CD14-positive monocyte (primary cell): ENCODE measurements at places on chromosomes 12 and 14. TPM values are rescaled to one million over a fixed set of nuclear protein-coding genes. Genes with fewer than 3 reads are reported as not detected.

The TRMT5 gene
- 0.74 and 0.89 TPM in 2 replicates for polyA plus RNA-seq

GRCh38 chr12:113462998-113463745 lies 8.5 kb downstream of the LHX5 start:
- no peak for DNase-seq

The FOXA1 gene
- polyA plus RNA-seq, result 0.09 TPM in 1 of 2 replicates, not detected in the other

The MANSC4 gene
- polyA plus RNA-seq, result not detected in 2 replicates

DNA sequence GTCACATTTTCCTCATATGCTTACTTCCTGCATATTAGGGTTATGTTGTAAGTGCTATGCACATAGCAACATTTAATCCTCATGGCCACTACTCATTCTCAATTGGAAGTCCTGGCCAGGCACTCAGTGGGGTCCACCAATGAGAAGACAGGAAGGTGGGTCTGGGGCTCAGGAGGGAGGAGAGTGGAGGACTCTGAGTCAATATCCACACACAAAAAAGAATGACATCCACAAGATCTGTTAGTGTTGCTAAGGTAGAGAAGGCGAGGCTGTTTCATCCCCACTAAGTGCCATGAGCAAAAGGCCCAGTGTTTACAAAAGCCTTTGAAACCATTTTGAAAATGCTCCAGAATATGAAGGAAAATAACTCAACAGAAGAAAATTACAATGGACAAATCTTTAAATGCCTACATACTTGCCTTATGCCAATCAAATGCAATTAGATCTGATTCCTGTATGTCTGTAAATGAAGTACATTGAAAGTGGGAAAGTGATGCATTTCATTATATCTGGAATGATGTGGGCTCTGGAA lies 53.9 kb downstream of the EID3 start:
- DNase-seq, result no peak

The GPR84 gene
- 14.2 and 14.9 TPM in 2 replicates for polyA plus RNA-seq

The SLC25A21 gene
- not detected in 2 replicates for polyA plus RNA-seq

DNA sequence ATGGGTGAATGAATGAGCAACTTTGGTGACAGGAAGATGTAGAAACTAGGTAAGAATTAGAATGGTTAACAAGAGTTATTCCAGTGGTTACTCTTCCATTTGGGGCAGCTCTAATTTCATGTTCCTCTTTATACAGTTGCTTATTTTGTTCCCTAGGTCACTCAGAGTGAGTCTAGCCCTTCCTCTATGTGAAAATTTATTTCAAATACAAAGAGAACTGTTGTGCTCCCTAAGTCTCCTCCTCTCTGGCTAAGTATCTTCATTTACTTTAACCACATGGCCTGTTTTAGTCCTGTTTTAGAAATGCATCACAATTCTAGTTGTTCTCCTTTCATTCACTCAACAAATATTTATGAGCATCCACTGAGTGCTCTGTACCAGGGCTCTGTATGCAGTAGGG lies 51.1 kb upstream of the HIF1A start:
- no peak for DNase-seq

The TMEM132C gene
- not detected for polyA plus RNA-seq

GRCh38 chr12:21526721-21527345 lies 737 bp downstream of the SPX start:
- DNase-seq, result no peak

The DBX2 gene
- polyA plus RNA-seq, result not detected

The CCDC177 gene
- polyA plus RNA-seq, result not detected

The LALBA gene
- not detected for polyA plus RNA-seq

DNA sequence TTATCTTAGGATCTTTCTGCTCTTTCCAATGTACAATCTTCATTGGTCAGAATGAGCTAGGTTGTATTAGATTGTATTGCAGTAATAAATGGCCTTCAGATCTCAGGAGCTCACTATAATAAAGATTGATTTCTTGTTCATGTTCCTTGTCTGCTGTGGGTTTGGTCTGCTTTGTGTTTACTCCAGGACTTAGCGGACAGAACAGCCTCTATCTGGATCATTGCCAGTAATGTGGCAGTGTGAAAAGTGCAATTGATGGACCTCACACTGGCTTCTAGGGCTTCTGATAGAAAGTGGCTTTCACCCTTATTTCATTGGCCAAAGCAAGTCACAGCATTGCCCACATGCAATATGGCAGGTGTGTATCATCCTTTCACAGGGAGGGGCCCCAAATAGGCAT lies 81.2 kb downstream of the BTG1 start:
- DNase-seq, result no peak

DNA sequence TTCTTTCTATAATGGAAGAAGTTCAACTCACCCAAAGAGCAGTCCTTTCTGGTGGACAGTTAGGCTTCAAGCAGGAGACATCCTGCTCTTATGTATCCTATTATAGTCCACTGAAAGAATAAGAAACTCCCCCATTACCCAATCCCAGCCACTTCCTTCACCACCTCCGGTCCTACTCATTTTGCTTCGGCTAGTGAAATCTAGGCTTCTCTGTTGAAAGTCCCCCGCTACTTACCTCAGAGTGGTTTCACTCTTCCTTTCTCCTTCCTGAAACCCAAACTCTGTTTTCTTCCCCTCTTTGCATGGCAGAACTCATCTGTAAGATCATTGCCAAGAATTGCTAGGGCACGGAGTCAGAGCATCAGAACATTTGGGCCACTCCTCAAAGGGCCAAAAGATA lies at the start of gene GPR84:
Gene GPR84 (minus strand): TSS at position 74 of the 400 bp plus-strand sequence. CDS start 635 bp downstream, outside the sequence.
- DNase-seq, result peak; percentile 97

- no peak for DNase-seq
Observed at GRCh38 chr12:20477672-20478071, 109.3 kb downstream of the PDE3A start.

DNA sequence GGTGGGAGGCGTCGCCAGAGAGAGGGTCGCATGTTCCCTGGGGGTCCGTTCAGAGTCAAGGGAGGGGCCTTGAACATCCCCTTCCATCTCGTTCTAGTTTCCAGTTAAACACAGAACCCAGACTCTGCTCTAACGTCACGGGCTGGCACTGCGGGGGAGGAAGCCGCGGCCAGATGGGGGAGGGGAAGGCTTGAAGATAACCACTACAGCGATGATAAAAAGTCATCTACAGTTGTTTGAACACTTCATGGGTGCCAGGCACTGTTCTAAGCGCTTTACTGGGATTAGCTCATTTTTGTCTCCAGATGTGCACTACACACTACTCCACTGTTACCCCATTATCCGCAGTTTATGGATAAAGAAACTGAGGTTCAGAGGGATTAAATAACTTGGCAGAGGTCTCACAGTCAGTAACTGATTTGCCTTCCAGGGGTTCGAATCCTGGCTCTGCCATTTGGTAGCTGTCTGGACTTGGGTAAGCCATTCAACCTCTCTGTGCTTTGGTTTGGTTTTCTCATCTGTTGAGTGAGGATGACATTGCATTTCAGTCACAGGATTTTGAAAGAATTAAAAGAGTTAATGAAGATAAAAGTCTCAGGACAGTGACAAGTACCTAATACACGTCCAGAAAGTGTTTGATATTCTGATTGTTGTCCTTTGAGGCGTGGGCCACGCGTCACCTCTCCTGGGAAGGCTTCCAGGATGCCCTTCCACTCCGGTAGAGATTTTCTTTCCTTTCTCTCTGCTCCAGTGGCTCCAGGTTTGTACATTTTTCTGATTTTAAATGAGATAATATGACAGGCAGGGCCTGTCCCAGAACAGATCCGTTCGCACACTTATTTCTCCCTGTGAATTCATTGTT lies 798 bp upstream of the RASAL1 start:
- peak; percentile 27 for DNase-seq

- DNase-seq, result peak; percentile 84
Observed at GRCh38 chr14:81435391-81436295, 35.5 kb upstream of the STON2 start.

The REM2 gene
- not detected for polyA plus RNA-seq

DNA sequence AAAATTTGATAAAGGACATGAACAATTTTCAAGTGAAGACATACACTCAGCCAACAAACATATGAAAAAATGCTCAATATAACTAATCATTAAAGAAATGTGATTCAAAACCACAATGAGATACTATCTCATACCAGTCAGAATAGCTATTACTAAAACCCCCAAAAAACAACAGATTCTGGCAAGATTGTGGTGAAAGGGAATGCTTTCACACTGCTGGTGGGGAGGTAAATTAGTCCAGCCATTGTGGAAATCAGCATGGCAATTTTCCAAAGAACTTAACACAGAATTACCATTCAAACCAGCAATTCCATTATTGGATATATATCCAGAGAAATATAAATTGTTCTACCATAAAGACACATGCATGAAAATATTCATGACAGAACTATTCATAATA lies 18.7 kb upstream of the TAS2R14 start:
- no peak for DNase-seq

DNA sequence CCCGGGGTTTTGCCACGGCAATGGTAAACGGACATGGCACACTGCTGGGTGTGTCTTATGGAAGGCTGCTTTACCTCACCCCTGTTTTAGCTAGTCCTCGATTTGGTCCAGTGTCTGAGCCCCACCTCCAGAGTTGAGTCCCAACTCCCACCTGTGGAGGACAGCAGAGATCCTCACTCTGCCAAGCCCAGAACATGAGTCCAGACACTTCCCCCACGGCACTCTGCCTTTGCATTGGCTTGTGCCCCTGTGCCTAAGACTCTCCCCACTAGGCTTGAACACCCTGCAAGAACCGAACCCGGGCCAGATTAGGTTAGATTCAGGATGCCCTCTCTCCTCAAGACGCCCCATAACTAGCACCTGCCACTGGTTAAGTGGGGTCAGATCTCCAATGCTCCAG lies 59.8 kb upstream of the C14orf180 start:
- DNase-seq, result no peak

The IL22 gene
- not detected for polyA plus RNA-seq

DNA sequence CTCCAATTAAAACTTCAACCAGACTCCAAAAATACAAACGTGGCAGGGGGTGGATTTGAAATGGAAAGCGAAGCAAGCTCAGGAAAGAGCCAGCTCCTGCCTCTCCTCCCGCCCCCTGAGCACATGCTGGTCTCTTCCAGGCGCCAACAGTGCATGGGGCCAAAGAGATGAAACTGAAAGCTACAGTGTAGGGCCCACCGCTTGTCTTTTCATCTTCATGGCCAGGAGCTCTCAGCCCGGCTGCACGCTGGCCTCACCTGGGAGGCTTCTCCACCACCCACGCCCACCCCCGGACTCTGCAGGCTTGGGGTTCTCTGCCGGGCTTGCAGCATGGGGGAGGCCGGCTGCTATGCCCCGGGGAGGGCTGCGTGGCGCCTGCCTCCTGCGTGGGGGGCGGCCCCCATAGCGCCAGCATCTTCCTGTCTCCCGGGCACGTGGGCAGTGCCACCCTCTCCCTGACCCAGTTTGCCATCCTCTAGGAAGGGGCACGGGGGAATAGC lies 2.0 kb downstream of the RIMBP2 start:
- DNase-seq, result no peak

The RIMBP2 gene
- polyA plus RNA-seq, result not detected in 2 replicates

The ANKRD33 gene
- polyA plus RNA-seq, result not detected

- no peak for DNase-seq
Observed at GRCh38 chr12:46711756-46712155, 114.0 kb downstream of the SLC38A4 start.

The PLEKHD1 gene
- polyA plus RNA-seq, result 0.05 and 0.09 TPM in 2 replicates

- DNase-seq, result no peak
Observed at GRCh38 chr12:47303207-47303606, 223.4 kb upstream of the AMIGO2 start.

DNA sequence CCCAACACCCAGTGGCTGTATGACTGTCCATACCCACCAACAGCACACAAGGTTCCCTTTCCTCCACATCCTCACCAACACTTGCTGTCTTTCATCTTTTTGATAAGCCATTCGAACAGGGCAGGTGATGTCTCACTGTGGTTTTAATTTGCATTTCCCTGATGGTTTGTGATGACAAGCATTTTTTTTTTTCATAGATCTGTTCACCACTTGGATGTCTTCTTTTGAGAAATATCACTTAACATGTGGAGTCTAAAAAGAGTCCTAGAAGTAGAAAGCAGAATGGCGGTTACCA lies 198.1 kb upstream of the DIO3 start:
- no peak for DNase-seq

- DNase-seq, result no peak
Observed at GRCh38 chr14:90456551-90456950, 59.7 kb downstream of the CALM1 start.

The SLC4A8 gene
- polyA plus RNA-seq, result 1.7 and 5.4 TPM in 2 replicates

DNA sequence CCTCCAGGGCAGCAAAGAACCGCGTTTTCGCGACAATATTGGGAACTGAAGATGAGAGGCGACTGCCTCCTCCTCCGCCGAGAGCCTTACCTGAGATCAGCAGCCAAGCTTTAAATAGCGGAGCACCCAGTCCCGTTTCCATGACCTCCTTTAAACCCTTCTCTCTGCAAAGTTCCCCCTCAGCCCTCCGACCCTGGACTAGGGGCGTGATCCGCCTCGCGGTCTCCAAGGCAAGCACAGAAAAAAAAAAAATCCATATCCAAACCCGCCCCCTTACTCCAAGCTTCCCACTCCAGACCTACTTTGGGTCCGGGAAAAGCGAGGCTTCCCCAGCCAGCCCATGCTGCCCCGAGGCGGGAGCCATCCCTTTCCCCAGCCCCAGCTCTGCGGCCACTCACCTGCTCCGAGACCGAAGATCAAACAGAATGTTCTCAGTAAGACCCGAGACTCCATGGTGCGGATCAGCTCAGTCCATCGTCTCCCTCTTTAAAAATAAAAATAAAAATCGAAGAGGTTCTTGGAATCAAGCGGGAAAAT lies 630 bp downstream of the NELL2 start:
- DNase-seq, result no peak

- no peak for DNase-seq
Observed at GRCh38 chr12:22410486-22410885, 76.0 kb upstream of the ST8SIA1 start.

The FZD10 gene
- polyA plus RNA-seq, result not detected in 2 replicates

The EEF1AKMT3 gene
- 3.4 TPM for polyA plus RNA-seq

The CEBPE gene
- polyA plus RNA-seq, result 0.73 TPM

- DNase-seq, result no peak
Observed at GRCh38 chr12:85007836-85008235, 28.2 kb downstream of the TSPAN19 start.

DNA sequence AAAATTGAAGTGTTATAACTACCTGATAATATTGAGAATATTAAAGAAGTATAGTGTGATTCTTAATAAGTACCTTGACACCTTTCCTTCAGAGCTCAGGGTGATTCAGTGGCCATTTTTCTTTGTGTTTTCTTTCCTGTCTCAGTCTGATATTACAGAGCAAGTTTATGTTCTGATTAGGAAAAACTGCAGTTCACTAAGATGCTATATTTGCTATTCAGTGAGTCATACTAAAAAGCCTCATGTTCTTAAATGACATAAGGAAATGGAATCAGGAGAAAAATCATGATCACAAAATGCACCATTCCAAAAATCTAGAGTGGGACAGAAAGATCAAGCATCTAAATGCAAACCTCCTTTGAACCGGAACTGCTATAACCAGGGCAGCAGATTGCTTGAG lies 390.6 kb upstream of the ATP2B1 start:
- DNase-seq, result no peak

DNA sequence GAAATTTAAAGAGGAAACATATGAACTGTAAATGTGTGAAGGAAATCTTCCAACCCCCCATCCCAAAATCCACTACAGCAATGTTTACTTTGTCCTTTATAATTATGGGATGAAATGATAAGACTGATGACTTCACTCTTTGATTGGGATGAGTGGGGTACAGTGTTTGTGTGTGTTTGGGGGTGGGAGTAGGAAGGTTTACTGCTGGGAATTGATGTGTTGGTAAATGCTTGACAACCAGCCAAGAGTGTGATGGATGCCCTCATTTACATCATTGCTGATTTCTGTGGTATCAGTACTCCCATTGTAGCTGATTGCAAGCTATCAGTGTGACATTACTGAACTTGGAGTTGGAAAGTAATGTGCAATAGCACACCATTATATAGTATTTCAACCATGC lies 90.9 kb downstream of the KCNMB4 start:
- DNase-seq, result no peak

The VCPKMT gene
- polyA plus RNA-seq, result 3.8 and 14.2 TPM in 2 replicates

The SPX gene
- polyA plus RNA-seq, result not detected in 2 replicates

The MMP17 gene
- polyA plus RNA-seq, result 2.8 TPM
